ENCODE measurements at places on chromosomes 6 and 20. TPM values are rescaled to one million over a fixed set of nuclear protein-coding genes. Genes with fewer than 3 reads are reported as not detected.

The CCN6 gene
- total RNA-seq: not detected

GRCh38 chr20:37389241-37389747 is 43.4 kb downstream of the SRC start:
- no peak overlapping the region for H3K27ac ChIP-seq
- H3K27me3 ChIP-seq: no peaks in the 10 kb centered on the region
- peak; percentile 7 for DNase-seq
- H3K36me3 ChIP-seq: no peaks in the 10 kb centered on the region
- no peaks in the 10 kb centered on the region for H3K4me1 ChIP-seq

- H3K27ac ChIP-seq: no peak overlapping the region
- DNase-seq: no peak
- H3K4me3 ChIP-seq: no peak overlapping the region
- no peaks in the 10 kb centered on the region for H3K4me1 ChIP-seq
- H3K36me3 ChIP-seq: no peaks in the 10 kb centered on the region
Measured at GRCh38 chr20:48425817-48426612, 401.8 kb downstream of the PREX1 start.

The FAM83B gene
- total RNA-seq: 4.4 TPM

The DNMT3B gene
- 1.0 TPM for total RNA-seq

DNA sequence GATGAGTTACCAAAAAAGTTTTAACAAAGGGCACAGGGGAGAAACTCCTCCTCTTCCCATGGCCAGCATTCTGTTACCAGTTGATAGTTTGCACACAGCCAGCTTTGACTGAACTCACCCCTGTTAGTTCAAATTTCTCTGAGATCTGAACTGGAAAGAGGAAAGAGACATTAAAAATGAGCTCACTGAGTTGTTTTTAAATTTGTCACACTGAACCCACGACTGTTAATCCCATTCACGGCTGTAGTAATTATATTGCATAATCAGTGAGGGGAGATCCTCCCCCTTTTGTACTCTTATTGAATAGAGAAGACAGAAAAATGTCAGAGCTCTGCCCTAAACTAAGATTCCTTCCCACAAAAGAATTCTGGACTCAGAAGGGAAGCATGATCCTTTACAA is 17.5 kb upstream of the DSP start:
- no peak for DNase-seq
- H3K36me3 ChIP-seq: no peaks in the 10 kb centered on the region
- H3K4me3 ChIP-seq: no peak overlapping the region

DNA sequence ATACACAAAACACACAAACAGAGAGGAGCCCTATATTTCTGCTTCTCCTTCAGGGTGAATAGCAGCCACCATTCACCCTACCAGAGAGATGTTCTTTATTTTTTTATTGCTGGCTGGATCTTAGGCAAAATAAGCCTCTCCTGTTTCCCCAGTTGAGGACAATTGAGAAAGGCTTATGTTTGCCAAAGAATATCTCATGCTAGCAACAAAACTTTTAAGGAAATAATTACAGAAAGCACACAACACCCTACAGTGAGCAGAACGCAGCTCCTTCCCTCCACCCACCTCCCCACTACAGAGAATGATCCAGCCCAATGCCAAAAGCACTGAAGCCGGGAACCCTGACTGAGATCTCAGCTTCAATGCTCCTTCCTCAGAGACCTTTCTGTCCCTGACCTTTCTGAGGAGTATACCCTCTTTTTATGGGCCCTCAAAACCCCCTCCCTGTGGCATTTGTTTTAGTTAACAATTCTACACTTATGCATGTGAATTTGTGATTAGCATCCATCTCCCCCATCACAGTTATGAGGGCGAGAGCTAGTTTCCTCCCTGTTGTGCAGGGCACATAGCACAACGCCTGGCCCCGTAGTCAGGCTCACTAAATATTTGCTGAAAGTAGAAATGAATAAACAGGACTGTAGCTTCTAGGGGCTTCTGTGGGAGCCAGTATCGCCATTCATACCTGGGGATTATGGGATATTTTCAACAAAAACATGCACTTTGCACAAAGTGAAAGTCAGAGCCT is 491.6 kb upstream of the CDH4 start:
- H3K27ac ChIP-seq: no peak overlapping the region
- H3K27me3 ChIP-seq: peaks cover 7% of the 10 kb centered on the region
- H3K4me1 ChIP-seq: no peaks in the 10 kb centered on the region
- no peak for DNase-seq
- H3K36me3 ChIP-seq: no peaks in the 10 kb centered on the region

DNA sequence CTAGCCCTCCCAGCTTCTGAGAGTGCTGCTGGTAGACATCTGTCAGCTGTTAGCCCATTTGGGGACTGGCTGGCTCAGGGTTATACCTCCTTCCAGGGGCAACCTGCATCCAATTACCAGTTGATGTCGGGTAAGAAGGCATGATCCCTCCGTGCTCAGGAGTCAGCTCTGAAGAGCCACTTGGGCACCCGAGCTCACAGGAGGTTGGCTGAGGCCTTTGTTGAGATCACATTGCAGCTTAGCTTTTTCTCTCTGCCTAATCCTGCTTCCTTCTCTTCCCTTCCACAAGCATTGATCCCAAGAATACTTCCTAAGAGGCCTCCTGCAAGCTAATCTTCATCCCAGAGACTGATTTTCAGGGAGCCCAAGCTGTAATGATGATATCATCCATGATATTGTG is 35.5 kb downstream of the SCP2D1 start:
- no peak overlapping the region for H3K27ac ChIP-seq
- DNase-seq: no peak
- H3K36me3 ChIP-seq: no peaks in the 10 kb centered on the region
- H3K4me3 ChIP-seq: no peak overlapping the region

The TRIM31 gene
- total RNA-seq: not detected

GRCh38 chr6:141634269-141634668 is 498.5 kb upstream of the GJE1 start:
- no peak for DNase-seq
- H3K27me3 ChIP-seq: no peaks in the 10 kb centered on the region
- no peak overlapping the region for H3K27ac ChIP-seq
- H3K4me1 ChIP-seq: no peaks in the 10 kb centered on the region
- H3K4me3 ChIP-seq: no peak overlapping the region

The MCCD1 gene
- total RNA-seq: not detected

The CD24 gene
- total RNA-seq: 62.5 TPM

The RCAN2 gene
- total RNA-seq: 16.7 TPM

- no peaks in the 10 kb centered on the region for H3K4me1 ChIP-seq
- H3K27me3 ChIP-seq: peaks cover 3% of the 10 kb centered on the region
- H3K27ac ChIP-seq: no peak overlapping the region
- H3K4me3 ChIP-seq: no peak overlapping the region
- no peaks in the 10 kb centered on the region for H3K36me3 ChIP-seq
Measured at GRCh38 chr6:170429450-170429849, 122.9 kb downstream of the FAM120B start.

The GHRH gene
- total RNA-seq: not detected

The HLA-DRB5 gene
- total RNA-seq: 1.1 TPM

The EGFL8 gene
- 10.5 TPM for total RNA-seq

- peaks cover 10% of the 10 kb centered on the region for H3K27me3 ChIP-seq
- peak overlapping the region; percentile 6 for H3K27ac ChIP-seq
- H3K36me3 ChIP-seq: peaks cover 23% of the 10 kb centered on the region
- DNase-seq: no peak
- H3K4me1 ChIP-seq: no peaks in the 10 kb centered on the region
- peak overlapping the region; percentile 88 for H3K4me3 ChIP-seq
Measured at GRCh38 chr6:31355583-31355948, 1.4 kb downstream of the HLA-B start.

The NRN1 gene
- total RNA-seq: 9.4 TPM

DNA sequence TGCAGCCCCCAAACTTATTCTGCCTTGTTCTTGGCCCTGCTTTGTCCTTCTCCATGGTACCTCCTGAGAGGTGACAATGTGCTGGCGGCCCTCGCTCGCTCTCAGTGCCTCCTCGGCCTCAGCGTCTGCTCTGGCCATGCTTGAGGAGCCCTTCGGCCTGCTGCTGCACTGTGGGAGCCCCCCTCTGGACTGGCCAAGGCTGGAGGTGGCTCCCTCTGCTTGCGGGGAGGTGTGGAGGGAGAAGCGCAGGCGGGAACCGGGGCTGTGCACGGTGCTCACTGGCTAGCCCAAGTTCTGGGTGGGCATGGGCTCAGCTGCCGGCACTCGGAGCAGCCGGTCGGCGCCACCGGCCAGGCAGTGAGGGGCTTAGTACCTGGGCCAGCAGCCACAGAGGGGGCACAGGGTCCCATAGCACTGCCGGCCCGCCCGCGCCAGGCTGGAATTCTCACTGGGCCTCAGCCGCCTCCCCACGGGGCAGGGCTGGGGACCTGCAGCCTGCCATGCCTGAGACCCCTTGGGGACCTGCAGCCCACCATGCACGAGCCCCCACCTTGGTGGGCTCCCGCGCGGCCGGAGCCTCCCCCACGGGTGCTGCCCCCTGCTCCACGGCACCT is 55.9 kb upstream of the RALGAPA2 start:
- H3K27ac ChIP-seq: no peak overlapping the region
- H3K4me1 ChIP-seq: no peaks in the 10 kb centered on the region
- H3K27me3 ChIP-seq: no peaks in the 10 kb centered on the region
- H3K4me3 ChIP-seq: no peak overlapping the region

DNA sequence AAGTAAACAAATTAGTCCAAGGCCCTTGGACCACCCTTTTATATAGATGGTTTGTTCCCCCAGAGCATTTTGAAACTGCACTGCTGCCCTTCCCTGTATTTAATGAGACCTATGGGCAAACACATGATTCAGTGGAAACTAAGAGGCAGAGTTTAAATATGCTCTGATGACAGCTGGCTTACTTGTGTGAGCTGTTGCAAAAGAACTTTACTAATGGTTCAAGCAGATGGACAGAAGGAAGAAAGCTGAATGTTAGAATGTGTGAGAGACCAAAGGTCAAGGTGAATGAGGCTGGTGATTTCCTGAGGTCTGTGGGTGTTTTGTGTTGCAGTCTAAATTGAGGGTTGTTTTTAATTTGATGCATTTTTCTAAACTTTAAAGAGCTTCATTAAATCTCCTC is 123.0 kb upstream of the CEP162 start:
- no peaks in the 10 kb centered on the region for H3K27me3 ChIP-seq
- H3K4me1 ChIP-seq: no peaks in the 10 kb centered on the region
- no peaks in the 10 kb centered on the region for H3K36me3 ChIP-seq
- no peak overlapping the region for H3K4me3 ChIP-seq
- DNase-seq: no peak

- H3K36me3 ChIP-seq: no peaks in the 10 kb centered on the region
- H3K4me3 ChIP-seq: no peak overlapping the region
- H3K27me3 ChIP-seq: no peaks in the 10 kb centered on the region
- no peak overlapping the region for H3K27ac ChIP-seq
- H3K4me1 ChIP-seq: no peaks in the 10 kb centered on the region
Measured at GRCh38 chr6:148898376-148899014, 151.7 kb downstream of the UST start.

- H3K4me3 ChIP-seq: no peak overlapping the region
- H3K4me1 ChIP-seq: peaks cover 23% of the 10 kb centered on the region
- DNase-seq: no peak
- no peak overlapping the region for H3K27ac ChIP-seq
- no peaks in the 10 kb centered on the region for H3K36me3 ChIP-seq
Measured at GRCh38 chr20:17859002-17859615, 109.5 kb downstream of the SNX5 start.

GRCh38 chr6:100577425-100577824 is 112.7 kb upstream of the SIM1 start:
- no peaks in the 10 kb centered on the region for H3K27me3 ChIP-seq
- H3K36me3 ChIP-seq: no peaks in the 10 kb centered on the region
- no peak overlapping the region for H3K4me3 ChIP-seq
- no peaks in the 10 kb centered on the region for H3K4me1 ChIP-seq
- no peak overlapping the region for H3K27ac ChIP-seq
- DNase-seq: no peak

The GNL1 gene
- 67.3 TPM for total RNA-seq

DNA sequence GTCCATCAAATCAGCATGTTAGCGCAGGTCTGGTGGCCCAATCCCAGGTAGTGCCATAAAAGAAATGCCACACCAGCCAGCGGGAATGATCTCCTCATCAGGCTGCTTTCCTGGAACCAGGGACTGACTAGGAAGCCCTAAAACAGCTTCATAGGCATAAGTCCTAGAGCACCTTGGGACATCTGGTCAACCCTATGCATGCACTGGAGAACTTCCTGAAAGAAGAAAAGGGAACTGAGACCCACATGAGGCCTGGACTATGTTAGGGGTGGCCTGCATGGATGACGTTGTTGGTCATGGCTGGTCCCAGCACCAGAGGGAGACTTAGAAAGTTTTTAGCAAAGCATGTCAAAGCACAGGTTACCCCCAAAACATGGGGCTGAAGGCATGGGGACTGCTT is 7.6 kb upstream of the KCNK16 start:
- H3K27ac ChIP-seq: no peak overlapping the region
- H3K4me3 ChIP-seq: no peak overlapping the region
- no peaks in the 10 kb centered on the region for H3K4me1 ChIP-seq
- H3K36me3 ChIP-seq: no peaks in the 10 kb centered on the region
- no peak for DNase-seq

The NMBR gene
- 0.23 TPM for total RNA-seq

GRCh38 chr6:3237761-3238662 is 10.6 kb upstream of the TUBB2B start:
- no peak for DNase-seq
- H3K4me1 ChIP-seq: no peaks in the 10 kb centered on the region
- no peak overlapping the region for H3K4me3 ChIP-seq
- H3K36me3 ChIP-seq: no peaks in the 10 kb centered on the region
- H3K27ac ChIP-seq: no peak overlapping the region

The KIF13A gene
- total RNA-seq: 46.2 TPM

DNA sequence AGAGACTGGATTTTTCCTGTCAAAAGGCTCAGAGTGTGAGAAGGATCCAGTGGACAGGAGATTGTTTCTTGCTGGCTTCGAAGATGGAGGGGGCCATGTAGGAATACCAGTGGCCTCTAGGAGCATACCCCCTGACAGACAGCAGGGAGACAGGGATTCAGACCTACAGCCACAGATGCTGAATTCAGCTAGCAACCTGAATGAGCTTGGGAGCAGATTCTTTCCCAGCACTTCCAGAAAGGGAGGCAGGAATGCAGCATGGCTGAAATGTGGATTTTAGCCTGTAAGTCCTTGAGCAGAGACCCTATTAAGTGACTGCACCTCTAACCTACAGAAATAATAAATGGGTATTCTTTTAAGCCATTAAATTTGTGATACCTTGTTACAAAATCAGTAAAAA is 44.6 kb downstream of the STXBP5 start:
- no peak for DNase-seq
- H3K4me3 ChIP-seq: no peak overlapping the region
- H3K4me1 ChIP-seq: no peaks in the 10 kb centered on the region
- no peak overlapping the region for H3K27ac ChIP-seq
- H3K36me3 ChIP-seq: peaks cover 4% of the 10 kb centered on the region

- H3K27me3 ChIP-seq: no peaks in the 10 kb centered on the region
- no peaks in the 10 kb centered on the region for H3K4me1 ChIP-seq
- DNase-seq: peak; percentile 84
- H3K27ac ChIP-seq: no peak overlapping the region
Measured at GRCh38 chr6:41591859-41592502, 45.8 kb downstream of the FOXP4 start.

- H3K36me3 ChIP-seq: no peaks in the 10 kb centered on the region
- H3K4me1 ChIP-seq: peaks cover 43% of the 10 kb centered on the region
- H3K4me3 ChIP-seq: no peak overlapping the region
Measured at GRCh38 chr6:45554591-45554990, 176.9 kb upstream of the SUPT3H start.

The SNRPB gene
- 150 TPM for total RNA-seq

GRCh38 chr6:109356237-109356636 is 26.0 kb downstream of the CD164 start:
- no peak for DNase-seq
- peaks cover 21% of the 10 kb centered on the region for H3K36me3 ChIP-seq
- no peak overlapping the region for H3K27ac ChIP-seq

The LPIN3 gene
- total RNA-seq: 11.5 TPM

The NKAPL gene
- 1.1 TPM for total RNA-seq

Measured in lung (tissue), 17 donors.